ENCODE measurements at places on chromosomes 2 and 18. TPM values are rescaled to one million over a fixed set of nuclear protein-coding genes. Genes with fewer than 3 reads are reported as not detected.

GRCh38 chr2:42809819-42810120, 17.4 kb upstream of the HAAO start:
- DNase-seq: peak; percentile 80

- no peak for DNase-seq
Measured at GRCh38 chr18:49907346-49907929, 94.1 kb upstream of the ACAA2 start.

GRCh38 chr2:71674158-71674851, 220.9 kb downstream of the DYSF start:
- DNase-seq: no peak

DNA sequence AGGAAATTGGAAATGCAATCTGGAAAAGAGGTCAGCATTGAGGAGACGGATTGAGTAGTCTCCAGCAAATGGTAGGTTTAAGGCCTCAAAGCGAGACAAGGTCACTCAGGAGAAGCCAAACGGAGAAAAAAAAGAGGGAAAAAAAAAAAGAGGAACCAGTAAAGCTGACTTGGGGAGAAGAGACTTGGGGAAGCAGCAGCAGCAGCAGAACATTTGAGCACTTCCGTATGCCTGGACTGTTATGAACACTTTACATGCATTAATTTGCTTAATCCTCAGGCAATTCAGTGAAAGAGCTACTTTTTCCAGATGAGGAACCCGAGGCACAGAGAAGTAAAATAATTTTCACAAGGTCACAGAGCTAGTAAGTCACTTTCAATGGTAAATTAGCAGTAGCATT, 81.3 kb downstream of the OSBPL6 start:
- DNase-seq: no peak

- DNase-seq: no peak
Measured at GRCh38 chr2:29335396-29335795, 220.2 kb downstream of the CLIP4 start.

DNA sequence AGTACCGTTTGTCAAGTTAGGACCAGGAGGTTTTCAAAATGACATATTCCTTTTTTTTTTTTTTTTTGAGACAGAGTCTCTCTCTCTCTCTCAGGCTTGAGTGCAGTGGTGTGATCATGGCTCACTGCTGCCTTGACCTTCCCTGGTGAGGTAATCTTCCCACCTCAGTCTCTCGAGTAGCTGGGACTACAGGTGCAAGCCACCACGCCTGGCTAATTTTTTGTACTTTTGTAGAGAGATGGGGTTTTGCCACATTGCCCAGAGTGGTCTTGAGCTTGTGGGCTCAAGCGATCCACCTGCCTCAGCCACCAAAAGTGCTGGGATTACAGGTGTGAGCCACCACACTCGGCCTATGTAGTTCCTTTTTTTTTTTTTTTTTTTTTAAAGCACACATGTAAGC, 127.9 kb upstream of the SEC11C start:
- DNase-seq: no peak

GRCh38 chr2:53786352-53786704, 425 bp downstream of the ASB3 start:
- no peak for DNase-seq

- DNase-seq: peak; percentile 82
Measured at GRCh38 chr18:70464343-70465114, 175.7 kb downstream of the SOCS6 start.

DNA sequence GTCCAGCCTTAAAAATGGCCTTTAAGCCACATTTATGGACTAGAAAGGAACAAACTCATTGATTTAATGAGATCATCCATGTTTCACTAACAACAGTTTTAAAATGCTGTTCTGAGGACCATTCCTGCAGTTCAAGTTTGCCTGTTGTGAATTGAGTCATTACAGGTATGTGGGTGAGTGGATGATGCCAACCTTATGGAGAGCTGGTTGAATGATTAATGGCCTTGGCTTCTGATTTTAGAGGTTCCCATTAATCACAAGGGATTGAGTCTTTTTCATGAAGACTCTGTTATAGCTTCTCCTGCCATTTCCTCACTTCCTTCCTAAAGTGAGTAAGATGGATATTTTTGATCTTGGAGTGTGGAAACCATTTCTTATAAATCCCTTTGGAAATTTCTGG, 459.8 kb upstream of the SLC14A2 start:
- no peak for DNase-seq

GRCh38 chr18:13915995-13916431, 677 bp upstream of the MC2R start:
- no peak for DNase-seq

- no peak for DNase-seq
Measured at GRCh38 chr2:20217041-20217970, 7.6 kb downstream of the SDC1 start.

DNA sequence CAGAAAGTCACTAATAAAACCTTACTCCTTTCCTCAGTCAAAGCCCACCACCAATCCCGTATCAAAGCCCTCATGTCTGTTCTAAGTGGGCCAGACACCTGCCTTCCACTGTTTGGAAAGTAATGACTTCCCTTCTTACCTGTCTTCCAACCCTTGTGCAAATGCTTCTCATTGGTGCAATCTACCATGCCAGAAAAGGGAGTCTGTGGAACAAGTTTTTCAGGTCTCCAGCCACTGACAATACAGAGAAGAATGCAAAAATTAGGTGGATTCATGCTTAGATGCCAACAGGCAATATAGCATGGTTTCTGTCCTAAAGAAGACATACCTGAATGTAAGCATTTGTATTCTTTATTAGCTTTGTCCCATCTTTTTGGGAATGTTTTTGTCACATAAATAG, 1140.6 kb upstream of the LRRTM1 start:
- DNase-seq: no peak

DNA sequence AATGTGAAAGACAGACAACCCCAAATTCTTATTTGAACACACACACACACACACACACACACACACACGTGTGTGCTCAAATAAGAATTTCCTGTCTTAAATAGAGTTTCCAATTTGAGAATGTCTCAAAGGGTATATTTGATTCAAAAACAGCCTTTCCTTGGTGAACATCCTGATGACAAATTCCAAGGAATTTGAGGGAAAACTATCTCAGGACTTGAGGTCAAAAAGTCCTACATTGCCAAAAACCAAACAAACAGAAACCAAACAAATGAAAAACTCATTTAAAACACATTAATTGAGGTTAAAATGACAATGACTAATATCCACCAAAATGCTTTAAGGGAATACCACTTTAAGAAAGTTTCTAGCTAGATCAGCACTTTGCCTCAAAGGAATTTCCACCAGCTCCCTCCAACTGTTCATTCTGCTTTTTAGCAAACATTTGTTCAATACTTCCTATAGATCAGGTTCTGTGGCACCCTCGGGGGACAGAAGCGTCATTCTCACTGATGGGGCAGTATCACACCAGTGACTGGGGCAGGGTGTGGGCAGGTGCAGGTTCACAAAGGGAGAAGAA, 232.1 kb upstream of the TRIB2 start:
- no peak for DNase-seq

DNA sequence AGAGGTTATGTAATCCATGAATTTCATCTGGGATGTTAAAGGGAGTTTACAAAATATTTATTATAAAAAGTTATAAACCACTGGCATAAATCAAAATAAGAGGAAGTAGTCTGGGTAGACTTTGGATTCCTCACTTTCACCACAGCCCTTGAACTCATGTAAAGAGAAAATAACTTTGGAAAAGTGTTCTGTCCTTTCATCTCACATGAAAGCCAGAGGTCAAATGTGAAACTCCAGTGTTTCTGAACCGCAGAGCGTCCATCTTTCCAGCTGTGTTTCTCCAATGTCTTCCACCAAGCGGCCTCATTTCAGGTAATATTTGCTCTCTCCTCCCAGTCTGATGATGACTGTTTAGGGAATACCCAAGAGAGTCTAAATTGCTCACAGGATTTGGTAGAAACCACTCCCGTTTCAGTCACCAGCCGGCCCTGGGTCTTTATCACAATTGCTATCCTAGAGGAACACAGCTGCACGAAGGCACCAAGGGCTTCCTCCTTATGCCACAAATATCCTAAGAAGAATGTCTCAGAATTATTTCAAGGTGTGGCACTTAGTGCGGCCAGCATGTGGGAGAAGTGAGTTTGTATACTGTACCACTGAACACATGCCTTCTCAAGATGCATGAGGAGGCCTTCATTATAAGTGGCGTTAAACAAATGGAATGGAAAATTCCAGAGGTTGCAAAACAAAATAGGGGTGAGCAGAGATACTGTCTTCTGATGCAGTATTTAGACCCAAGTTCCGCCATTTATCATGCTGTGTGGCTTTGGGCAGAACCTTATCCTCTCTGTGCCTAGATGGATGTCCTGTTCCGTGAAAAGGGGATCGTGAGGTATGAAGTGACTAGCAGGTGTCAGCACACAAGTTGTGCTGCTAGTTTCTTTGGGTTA, 63.8 kb downstream of the ACTR2 start:
- DNase-seq: no peak

GRCh38 chr2:35343135-35343534, 1012.4 kb upstream of the CRIM1 start:
- DNase-seq: no peak

- DNase-seq: no peak
Measured at GRCh38 chr2:42834161-42834560, 41.8 kb upstream of the HAAO start.

DNA sequence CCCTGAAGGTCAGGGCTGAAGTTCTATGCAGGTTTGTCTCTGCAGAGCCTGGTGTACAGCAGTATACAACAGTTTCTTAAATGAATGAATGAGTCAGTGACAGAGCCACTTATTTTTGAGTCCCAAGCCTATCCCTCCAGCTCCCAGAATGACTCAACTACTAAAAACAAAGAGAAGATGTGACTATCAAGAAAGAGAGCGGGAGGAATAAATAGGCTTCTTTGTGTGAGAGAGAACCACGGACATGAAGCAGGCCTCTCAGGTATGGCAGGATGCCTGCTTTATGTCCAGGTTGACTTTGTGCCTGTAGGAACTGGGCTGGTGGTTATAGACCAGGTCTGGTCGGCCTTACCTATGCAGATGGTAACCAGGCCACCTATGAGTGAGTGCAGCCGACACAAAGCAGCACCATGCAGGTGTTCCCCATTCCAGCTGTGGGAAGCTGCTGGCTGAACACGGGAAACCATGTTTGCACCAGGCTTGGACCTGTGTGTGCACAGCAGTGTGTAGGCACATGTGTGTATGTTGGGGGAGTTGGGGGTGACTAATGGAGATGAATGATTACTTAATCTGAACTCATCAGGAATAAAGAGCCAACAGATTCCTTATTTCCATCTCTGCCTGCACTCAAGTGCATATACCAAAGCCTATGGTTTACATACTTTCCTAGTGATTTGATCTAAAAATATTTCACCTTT, 171.0 kb downstream of the OSR1 start:
- DNase-seq: no peak

DNA sequence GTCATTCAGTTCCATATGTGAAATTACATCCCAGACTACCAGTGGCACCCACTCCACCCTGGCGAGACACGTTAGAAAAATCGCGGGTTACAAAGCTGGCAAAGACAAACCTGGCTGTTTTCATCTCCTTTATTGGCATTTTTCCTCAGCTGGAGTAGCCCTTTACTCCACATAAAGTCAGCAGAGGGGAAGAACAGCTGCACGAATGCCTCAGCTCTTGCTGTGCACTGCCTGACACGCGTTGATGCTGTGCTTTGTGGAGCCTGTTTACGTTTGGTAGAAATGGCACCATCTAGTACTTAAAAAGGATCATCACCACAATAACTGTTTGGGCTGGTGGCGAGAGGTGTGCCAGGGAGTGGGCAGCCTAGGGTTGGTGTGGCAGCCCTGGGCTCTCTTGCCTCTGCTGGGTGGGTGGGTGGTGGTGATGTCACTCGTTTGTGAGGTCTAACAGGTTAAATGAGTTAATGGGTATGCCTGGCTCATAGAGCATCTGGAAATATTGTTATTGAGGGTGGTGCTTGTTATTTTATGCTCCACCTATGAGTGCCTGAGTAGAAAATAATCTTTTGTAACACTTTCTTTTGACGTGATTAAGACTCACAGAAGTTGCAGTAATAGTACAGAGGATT, 16.4 kb downstream of the FARP2 start:
- DNase-seq: no peak

- DNase-seq: no peak
Measured at GRCh38 chr2:172305066-172305465, 122.3 kb upstream of the ITGA6 start.

DNA sequence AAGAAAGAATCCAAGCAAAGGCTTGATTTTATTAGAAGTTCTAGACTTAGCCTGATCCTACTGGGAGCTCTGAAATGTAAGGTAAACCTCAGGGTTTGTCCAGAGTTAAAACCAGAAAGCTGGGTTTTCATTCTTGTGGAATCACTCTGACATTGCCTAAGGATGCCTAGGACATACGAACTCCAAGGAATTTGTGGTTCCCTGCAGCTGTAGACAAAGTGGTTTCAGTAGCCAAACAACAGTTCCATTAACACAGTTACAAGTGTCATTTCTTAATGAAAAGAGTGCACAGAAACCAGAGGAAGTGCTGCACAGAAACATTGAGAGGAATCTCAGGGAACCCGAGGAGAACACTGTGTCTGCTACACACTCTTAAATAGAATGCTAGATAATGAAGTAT, 221.4 kb upstream of the ST6GAL2 start:
- DNase-seq: no peak

- DNase-seq: no peak
Measured at GRCh38 chr2:231655894-231656293, 52.4 kb upstream of the PTMA start.

DNA sequence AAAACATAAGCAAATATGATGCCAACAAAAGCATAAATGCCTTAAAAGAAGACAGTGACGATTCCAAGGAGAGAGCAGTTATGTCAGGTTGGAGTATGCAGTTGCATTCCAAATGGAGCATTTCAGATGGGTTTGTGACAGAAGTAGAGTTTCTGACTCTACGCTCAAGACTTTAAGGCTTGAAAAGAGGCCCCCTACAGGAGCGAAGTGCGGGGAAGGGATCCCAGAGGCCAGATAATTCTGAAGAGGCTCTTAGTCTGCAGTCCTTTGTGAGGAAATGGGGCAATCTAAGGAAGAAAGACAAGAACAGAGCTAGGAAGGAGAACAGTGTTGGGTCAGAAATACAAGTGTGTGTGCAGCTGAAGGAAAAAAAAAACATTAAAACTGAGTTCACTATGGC, 95.5 kb downstream of the ZNF521 start:
- no peak for DNase-seq

DNA sequence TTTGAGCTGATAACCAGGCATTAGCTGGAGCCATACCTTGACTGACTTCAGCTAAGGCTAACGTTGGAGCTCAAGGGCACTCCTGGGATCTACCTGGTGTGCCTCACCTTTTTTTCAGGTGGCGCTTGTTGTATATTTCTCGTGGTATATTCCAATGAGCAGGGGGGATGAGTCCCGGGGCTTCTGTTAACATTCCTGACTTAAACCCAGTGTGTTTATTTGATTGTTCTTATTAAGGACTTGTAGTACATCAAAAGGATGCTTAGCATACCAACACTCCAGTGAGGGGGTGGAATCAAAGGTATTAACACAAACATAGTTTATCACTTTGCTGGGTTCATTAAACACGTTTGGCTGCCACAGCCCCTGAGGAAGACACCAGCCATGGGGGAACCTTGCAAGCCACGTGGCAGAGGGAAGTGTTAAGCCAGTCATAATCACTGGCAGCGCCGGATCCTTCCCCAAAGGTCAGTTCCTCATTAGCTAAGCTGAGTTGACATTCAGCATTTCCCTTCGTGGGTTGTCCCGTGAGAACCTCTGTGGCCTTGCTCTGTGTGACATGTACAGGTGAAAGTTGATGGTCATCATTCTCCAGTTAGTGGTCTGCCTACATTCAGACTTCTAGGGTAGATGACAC, 119.5 kb upstream of the MCFD2 start:
- DNase-seq: no peak

CXCR1 gene
- not detected for total RNA-seq

CHRNG gene
- not detected for total RNA-seq

G6PC2 gene
- not detected for total RNA-seq

NAT8 gene
- total RNA-seq: not detected

UPP2 gene
- not detected for total RNA-seq

GCG gene
- total RNA-seq: not detected

SLC23A3 gene
- 1.7 TPM for total RNA-seq
